ENCODE measurements at places on chromosomes 7 and 10.

GRCh38 chr10:51915031-51915542, 215.7 kb upstream of the CSTF2T start:
- DNase-seq = no peak

- no peak for DNase-seq
Observed at GRCh38 chr10:71211775-71212317, 524 bp upstream of the UNC5B start.

GRCh38 chr7:122652876-122653275, 46.0 kb downstream of the RNF133 start:
- DNase-seq = no peak

- no peak for DNase-seq
Observed at GRCh38 chr10:78224602-78225001, 190.9 kb downstream of the RPS24 start.

DNA sequence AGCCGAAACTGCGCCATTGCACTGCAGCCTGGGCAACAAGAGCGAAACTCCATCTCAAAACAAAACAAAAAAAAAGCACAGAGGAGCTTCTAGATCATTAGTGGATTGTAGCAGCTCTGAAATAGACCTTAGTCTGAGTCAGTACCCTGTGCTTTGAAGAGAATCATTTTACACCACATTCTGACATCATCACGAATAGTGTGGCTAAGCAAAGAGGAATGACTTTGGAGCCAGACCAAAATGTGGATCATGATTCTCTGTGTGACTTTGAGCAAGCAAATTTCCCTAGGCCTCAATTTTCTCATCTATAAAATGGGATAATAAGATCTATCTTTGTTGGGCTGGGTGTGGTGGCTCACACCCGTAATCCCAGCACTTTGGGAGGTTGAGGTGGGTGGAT, 618.9 kb downstream of the CALN1 start:
- no peak for DNase-seq

DNA sequence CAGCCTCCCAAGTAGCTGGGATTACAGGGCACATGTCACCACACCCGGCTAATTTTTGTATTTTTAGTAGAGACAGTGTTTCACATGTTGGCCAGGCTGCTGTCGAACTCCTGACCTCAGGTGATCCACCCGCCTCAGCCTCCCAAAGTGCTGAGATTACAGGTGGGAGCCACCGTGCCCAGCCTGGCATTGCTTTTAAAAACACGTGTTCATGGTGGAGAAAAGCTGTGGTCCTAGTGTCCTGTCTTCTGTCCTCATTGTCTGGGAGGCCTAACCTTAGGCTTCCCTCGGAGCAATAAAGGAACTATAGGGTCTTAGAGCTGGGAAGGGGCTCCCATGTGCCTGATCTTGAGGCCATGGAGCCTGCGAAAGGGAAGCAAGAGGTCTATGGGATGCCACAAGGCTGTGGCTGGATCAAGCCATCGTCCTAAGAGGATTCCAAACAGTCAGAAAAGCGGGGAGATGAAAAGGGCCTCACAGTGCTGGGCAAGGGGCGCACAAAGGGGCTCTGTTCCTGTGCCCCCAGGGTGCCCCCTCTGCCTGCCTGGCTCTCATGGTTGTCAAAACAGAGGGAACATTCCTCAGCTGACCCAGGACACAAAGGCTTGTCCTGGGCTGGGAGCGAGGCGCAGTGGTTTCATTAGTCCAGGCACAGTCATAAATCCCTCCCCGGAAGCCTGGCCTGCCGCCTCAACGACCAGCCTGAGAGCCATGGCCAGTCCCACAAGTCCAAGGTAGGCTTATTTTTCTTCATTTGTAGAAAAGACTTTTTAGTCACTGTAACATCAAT, 106.6 kb upstream of the TNS3 start:
- DNase-seq = no peak

GRCh38 chr10:80277016-80277415, 12.4 kb downstream of the MAT1A start:
- DNase-seq = no peak

DNA sequence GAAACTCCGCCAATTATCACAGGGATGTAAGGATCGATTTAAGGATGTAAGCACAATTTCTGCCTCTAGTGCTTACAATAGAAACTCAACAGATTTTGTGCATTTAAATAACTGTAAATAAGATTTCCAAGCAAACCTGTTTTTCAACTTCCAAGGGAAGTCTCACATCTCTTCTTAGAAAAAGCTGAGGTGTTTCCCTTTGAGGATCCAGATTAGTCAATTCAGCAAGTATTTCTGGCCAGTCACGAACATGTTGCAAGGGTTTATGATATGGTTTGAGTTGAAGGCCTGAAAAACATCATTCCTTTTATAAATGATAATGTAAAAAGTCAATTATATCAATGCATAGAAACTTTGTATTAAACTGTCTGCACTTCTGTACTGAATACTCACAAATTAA, 23.9 kb downstream of the KRIT1 start:
- DNase-seq = no peak

DNA sequence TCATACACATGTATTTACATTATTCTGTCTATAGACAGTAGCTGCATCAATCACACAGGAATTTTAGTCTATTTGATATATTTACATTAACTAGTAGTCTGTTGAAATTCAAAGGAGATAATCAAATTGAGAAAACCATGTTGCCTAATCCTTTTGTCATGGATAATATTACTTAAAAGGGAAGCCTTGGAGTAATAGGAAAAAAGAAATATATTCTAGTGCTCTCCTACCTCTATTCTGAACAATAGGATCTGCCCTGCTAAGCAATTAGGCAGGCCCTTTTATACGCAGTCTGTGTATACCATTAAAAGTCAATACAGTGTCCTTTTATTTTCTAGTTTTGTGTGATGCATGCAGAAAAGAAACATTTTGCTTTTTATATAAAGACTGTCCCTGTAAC, 24.5 kb downstream of the UMAD1 start:
- DNase-seq = no peak

GRCh38 chr10:78589687-78590086, 479.1 kb upstream of the ZMIZ1 start:
- DNase-seq = no peak

- DNase-seq = no peak
Observed at GRCh38 chr7:150855476-150856302, 3.4 kb downstream of the AOC1 start.

GRCh38 chr10:114516356-114516755, 112.1 kb upstream of the AFAP1L2 start:
- no peak for DNase-seq

DNA sequence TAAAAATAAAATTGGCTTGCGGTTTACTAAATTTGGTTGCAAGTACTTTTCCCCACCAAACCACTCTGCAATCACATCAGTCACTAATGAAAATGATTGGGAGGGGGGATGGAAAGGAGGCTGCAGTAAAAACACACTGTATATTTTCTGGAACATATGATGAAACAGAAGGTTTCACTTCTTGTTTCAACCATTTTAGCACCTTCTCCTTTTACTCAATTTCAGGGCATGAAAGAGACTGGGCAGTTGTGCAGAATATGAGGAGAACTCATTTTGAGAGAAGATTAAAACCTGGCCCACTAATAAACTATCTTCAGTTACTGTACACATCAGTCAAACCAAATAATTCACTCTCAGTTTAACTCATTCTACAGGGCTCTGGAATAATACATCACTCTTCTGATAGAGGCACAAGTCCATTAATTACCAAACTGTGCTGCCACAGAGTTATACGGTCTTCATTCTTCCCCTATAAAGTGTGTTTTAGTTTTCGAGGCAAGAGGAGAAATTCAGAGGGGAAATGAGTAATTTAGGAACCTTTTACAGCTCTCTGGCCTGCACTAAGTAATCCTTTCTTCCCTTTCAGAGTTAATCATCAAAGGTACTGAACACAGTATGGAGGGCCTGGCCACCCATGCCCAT, 25.5 kb downstream of the JAZF1 start:
- no peak for DNase-seq

DNA sequence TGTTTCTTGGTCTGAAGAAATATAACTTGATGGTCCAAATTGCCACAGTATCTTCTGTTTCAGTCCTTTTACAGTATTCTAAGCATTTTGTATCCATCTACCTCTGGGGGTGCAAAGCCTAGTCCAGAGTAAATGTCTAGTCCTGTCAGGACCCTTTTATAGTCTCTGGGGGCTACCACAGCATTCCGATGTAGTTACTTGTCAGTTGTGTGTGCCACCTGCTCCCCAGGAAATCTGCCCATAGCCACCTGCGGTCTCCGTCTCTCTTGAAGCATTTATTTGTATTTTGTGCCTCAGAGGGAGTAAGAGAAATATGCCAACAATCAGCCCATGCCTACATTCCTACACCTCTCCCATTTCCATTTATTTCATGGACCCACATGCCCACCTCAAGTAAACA, 12.8 kb downstream of the AGBL3 start:
- no peak for DNase-seq

DNA sequence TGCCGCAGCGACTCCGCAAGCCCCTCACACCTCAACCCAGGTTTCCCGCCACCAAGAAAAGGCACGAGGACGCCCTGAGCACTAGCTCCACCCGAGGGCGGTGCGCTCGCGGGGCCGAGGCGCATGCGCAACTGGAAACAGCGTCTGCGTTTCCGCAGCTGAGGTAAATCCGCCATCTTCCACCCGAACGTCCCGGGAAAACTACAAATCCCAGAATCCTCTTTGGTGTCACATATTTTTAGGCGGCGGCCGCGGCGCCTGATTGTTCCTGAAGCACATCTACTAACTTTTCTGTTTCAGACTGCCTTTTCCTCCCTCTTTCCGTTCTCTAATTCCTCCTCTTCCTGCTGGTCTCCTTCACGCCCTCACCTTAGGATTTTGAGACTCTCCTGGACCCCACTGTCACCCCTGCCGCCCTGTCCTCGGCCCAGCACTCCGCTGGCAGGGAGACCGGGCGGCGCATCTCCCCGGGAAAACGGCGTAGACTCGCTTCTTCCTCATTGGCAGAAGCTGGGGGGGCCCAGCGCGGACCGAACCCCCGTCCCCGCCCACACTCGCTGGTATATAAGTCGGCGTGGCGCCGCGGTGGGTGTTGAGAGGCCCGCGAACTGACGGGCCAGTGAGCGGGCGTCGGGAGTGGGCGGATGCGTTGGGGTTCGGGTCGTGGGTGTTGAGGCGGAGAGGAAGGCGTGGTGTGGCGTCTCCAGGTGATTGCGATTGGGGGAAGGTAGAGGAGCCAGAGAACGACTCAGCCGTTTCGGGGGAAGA, at the start of gene ZCWPW1:
ZCWPW1 (minus strand) TSS at position 505 of the 768 bp plus-strand sequence. CDS start 8,054 bp downstream, outside the sequence.
- peak; percentile 96 for DNase-seq

DNA sequence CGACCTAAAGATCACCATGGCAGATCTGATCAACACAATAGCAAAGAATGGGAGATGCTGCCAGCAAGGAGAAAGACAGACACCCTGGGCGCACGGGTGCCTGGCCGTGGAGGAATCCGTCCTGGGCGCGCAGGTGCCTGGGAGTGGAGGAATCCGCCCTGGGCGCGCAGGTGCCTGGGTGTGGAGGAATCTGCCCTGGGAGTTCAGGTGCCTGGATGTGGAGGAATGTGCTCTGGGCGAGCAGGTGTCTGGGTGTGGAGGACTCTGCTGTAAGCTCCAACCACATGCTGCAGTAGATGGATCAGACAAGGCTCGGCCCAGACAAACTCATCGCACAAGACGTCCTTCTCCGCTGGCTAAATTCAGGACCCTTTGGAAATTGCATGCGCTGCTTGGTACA, 346.3 kb upstream of the ADARB2 start:
- DNase-seq = no peak

- DNase-seq = no peak
Observed at GRCh38 chr7:144859739-144860138, 23.9 kb upstream of the TPK1 start.

GRCh38 chr10:132383101-132383500, 13.9 kb upstream of the PWWP2B start:
- DNase-seq = no peak

- DNase-seq = no peak
Observed at GRCh38 chr7:105906695-105907094, 30.3 kb upstream of the ATXN7L1 start.

GRCh38 chr7:140927351-140927750, 2.6 kb upstream of the BRAF start:
- DNase-seq = no peak

- DNase-seq = no peak
Observed at GRCh38 chr10:16853201-16853600, 36.0 kb upstream of the RSU1 start.

DNA sequence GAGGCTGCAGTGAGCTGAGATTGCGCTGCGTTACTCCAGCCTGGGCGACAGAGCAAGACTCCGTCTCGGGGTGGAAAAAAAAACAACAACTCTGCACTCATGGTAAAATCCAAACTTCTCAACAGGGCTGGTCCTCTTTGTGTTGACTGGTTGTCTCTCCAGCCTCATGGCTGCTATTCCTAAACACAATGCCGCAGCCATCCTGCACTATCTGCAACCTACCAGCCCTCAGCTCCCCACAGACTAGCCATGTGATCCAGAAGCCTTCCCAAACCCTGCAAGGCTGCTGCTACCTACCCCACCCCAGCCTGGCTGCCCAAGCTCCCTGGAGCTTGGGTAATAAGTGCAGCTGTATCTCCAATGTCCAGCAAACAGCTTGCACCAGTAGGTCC, 11.7 kb downstream of the ZYX start:
- no peak for DNase-seq

DNA sequence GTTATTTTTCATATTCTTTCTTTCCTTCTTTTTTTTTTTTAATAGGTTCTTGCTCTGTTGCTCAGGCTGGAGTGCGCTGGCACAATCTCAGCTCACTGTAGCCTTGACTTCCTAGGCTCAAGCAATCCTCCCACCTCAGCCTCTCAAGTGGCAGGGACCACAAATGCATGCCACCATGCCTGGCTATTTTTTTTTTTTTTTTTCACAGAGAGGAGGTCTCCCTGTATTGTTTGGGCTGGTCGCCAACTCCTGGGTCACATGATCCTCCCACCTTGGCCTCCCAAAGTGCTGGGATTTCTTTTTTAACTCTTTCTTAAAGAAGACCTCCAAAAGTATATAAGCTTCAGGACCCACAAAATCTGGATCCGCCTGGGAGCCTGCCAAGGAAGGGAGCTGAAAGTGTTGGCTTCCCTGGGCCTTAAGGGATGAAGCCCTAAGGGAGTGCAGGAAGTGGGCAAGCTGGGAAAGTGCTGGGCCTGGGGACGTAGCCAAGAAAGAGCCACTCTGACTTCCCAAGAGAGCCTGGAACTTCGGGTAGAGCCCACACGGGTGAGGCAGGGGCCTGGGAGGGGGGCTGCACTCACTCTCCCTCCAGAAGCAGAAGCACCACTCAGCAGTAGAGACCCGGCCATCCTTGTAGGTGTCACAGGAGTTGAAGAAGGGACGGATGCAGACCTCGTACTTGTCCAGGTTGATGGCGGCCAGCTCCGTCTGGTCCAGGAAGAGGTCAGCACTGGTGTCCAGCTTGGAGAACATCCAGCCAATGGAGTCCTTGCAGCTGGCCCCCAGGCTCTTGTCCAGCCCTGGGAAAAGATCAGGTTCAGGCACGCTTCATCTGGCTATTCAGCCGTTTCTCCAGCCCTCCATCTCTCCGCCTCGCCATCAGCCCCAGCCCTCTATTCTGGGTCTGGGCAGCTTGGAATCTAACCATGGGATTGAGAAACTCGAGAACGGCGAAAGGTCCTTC, 21.8 kb downstream of the SPOCK2 start:
- no peak for DNase-seq
